ENCODE measurements at places on chromosomes 7 and 10.

- no peak for DNase-seq
Measured at GRCh38 chr7:133053321-133053891, 28.5 kb downstream of the CHCHD3 start.

GRCh38 chr7:149669121-149669818 lies 104.1 kb downstream of the ZNF467 start:
- DNase-seq: no peak

GRCh38 chr10:20957744-20958143 lies 60.6 kb upstream of the NEBL start:
- DNase-seq: no peak

DNA sequence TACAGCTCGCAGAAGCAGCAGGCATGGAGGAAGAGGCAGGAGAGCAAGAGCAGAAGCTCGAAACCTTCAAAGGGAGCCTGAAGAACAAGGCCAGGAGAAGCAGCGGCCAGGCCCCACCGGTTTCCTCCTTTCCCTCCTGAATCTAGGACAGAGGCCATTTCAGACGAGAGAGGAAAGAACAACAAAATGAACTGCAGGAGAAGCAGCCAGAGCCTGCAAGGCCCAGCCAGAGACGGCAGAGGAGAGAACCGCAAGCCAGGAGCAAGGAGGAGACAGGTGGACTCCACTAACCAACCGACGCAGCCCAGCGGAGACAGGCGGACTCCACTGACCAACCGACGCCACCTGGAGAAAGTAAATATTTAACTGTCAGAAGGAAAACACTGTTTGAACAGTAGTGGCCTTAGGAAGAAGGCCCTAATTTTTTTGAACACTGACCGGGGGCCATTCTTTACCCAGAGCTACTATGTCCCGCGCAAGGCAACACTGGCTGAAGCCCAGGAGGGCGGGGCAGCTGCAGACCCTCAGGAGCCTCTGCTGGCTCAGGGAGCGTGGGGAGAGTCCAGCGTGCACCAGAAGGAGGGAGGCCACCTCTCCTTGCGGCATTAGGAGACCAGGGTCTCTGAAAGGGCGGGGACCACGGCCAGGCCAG lies 559.2 kb downstream of the PTPRN2 start:
- no peak for DNase-seq

GRCh38 chr7:4210821-4211220 lies 471.3 kb upstream of the FOXK1 start:
- DNase-seq: no peak

DNA sequence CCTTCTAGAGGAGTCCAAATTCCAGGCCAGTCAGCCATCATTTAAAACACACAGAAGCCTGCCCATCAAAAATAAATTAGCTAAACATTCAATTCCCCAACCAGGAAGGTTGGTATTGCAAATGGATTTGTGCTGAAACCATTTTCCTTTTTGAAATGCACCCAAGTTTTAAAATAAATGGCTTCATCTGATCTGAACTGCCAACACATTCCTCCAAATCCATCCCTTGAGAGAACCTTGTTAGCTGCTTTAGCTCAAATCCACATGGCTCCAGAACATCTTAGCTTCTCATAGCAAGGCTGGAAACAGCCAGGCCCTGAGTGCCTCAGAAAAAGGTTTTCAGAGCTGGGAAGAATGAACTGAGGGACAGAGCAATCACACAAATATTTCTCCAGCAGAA lies 306.3 kb downstream of the FZD1 start:
- no peak for DNase-seq

DNA sequence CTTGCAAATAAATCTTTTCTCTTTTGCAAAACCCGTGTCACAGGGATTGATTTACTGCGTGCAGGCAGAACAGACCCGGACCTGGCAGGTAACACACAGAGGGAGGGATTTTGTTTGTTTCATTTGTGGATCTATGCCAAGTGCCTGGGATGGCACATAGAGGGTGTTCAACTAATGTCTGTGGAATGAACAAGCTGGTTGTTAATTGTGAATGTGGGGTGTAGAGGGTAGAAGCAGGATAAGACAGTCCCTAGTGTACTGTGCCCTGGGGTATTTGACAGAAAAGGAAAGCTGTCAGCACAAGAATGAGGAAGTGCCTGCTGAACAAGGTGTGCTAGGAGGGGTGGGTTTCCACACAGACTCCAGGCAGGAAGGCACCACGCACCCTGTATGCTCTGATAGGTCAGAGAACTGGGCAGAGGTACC lies 331.8 kb downstream of the CALN1 start:
- DNase-seq: no peak

DNA sequence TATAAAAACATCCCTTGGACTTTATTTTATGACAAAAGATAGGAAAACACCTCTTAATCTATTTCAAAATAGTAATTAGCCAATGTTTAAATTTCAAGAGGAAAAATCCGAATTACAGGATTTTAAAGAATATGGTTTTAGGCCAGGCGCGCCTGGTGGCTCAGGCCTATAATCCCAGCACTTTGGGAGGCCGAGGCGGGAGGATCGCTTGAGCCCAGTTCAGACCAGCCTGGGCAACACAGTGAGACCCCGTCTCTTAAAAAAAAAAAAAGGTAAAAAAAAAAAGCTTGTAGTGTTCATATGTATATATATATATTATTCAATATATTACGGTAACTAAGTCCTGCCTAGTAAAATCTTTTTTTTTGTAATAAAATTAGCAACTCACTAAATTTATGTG lies 1.4 kb downstream of the BNIP3 start:
- no peak for DNase-seq

DNA sequence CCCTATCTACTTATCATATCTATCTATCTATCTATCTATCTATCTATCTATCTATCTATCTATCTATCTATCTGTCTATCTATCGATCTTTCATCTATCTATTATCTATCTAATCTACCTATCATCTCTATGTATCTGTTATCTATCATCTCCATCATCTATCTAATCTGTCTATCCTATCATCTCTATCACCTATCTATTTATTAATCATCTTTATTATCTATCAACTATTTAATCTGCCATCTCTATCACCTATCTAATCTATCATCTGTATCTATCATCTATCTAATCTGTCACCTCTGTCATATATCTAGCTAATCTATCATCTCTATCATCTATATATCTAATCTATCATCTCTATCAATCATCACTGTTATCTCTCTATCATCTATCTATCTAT lies 736.3 kb downstream of the TYW1 start:
- DNase-seq: no peak

DNA sequence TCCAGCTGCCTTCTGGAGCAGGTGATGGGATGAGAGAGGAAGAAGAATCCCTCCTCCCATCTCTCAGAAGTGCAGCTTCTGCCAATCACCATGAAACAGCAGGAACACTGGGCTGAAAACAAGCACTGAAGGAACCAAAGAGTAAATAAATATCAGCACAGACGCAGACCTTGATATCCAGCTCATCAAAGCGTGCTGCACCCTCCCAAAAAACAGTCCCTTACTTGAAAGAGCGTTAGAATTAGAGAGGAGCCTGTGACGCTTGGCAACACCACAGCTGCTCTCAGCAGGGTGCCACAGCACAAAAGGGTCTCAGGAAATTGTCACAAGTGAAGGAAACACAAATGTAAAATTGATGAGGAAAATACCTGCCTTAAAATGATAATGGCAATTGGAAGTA lies 39.5 kb downstream of the KLF6 start:
- DNase-seq: no peak

DNA sequence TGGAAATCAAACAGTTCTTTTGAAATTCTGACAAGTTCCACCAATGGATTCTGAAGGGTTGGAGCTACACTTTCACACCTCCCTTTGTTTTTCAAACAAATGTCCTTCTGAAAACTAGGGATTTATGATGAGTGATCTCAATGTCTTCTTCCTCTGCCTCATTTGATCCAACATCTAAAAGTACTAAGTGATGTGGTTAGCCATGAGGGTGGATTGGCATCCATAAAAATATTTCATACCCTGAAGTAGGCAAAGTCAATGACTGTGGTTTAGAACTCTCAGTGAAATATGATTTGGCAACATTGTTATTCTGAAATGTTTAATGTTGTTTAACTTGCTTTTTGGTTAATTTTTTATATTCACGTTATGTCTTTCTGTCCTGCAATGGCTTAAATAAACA lies 136.9 kb downstream of the MBL2 start:
- DNase-seq: no peak

DNA sequence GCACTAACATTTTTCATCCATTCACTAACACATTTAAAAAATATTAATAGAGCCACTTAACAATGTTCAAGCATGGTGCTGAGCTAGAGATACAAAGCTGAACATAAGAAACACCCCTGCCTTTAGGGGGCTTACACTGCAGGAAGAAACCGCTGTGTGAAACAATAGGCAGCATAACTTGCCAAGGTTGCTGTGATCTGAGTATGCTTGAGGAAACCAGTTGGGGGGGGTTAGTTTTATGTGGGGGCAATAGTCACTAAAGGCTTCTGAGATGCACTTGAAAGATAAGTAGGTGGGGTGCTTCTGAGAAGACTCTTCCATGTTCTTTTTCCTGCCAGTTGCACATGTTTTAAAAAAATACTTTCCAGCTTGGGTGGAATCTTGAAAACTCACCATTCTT lies 2.8 kb downstream of the RBM17 start:
- no peak for DNase-seq

DNA sequence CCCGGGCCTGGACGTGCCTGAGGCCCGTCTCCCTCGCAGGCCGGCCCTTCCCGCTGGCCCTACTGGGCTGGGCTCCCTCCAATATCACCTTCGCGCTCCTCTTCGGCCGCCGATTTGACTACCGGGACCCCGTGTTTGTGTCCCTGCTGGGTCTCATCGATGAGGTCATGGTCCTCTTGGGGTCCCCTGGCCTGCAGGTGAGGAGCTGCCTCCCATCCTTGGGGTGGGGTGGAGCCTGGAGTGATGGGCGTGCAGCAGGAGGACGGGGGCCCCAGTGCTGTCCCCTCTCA lies 2.1 kb downstream of the CYP2W1 start:
- DNase-seq: no peak

- DNase-seq: no peak
Measured at GRCh38 chr10:51080311-51081006, 6.2 kb downstream of the PRKG1 start.

GRCh38 chr7:80623503-80624252 lies 14.8 kb upstream of the CD36 start:
- no peak for DNase-seq

GRCh38 chr10:9390516-9390915 lies 1336.0 kb downstream of the GATA3 start:
- DNase-seq: no peak

DNA sequence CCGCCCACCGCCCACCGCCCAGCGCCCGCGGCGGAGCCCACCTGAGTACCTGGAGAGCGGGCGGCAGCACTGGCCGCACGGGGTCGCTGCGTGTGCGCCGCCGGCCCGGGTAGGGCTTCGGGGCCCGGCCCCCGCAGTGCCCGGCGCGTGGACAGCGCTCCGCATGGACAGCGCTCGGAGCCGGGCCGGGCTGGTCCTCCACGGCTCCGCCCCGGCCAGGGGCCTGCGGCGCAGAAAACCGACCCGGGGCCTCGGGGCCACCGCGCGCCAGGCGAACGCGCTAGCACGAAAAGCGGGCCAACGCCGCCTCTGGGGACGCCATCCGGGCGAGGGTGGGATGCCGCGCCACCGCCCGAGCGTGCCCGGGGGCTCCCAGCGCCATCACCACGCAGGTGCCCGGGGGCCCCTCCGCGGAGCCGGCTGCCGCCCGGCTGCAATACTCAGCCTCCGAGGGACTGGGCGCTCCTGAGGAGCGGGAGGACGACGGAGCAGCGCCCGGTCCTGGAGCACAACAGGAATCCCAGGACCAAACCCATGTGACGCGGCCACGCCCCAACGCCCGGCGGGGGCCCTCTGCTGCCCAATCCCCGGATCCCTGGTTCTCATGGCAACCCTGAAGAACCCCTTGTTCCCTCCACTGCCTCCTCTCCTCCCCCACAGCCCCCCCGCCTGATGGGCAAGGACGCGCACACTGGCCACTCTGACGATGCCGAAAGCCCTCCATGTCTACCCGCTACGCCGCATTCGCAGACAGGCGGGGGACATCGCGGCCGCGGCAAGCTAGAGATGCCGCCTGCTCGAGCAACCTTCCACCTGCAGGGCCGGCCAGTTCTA lies at the start of gene GRB10:
Gene GRB10, minus strand, starts transcription at position 522 of the 834 bp plus-strand sequence. CDS start 50,574 bp downstream, outside the sequence.
- no peak for DNase-seq

DNA sequence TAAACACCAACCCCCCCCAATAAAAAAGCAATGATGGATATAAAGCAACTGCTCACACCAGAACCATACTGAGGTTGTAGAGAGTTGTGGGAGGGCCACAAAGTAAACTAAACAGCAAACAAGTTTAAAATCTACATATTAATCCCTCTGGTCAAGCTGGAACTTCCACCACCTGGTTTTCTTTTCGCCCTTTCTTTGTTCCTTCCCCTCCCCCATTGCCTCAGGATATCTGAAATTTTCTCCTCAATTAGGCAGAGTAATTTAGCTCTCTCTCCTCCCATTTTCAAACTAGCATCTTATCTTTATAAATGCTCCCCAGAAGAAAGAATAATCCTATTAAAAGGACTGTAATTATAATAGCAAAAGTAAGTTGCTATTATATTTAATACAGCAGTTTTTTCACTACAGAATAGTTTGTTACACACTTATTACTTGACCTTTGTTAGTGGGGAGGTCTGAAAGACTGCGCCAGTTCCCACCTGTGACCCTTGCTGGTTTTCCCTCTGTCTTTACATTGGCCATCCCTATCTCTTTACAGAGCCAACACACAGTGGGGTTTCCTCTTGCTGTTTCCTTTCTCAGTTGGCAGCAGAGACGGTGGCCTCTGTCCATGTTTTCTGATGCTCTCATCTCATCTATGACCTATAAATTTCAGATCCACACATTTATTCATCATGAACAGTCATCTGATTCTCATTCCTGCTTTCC lies 235.4 kb downstream of the RNLS start:
- DNase-seq: no peak

- no peak for DNase-seq
Measured at GRCh38 chr10:127904311-127905000, 2.4 kb upstream of the PTPRE start.

DNA sequence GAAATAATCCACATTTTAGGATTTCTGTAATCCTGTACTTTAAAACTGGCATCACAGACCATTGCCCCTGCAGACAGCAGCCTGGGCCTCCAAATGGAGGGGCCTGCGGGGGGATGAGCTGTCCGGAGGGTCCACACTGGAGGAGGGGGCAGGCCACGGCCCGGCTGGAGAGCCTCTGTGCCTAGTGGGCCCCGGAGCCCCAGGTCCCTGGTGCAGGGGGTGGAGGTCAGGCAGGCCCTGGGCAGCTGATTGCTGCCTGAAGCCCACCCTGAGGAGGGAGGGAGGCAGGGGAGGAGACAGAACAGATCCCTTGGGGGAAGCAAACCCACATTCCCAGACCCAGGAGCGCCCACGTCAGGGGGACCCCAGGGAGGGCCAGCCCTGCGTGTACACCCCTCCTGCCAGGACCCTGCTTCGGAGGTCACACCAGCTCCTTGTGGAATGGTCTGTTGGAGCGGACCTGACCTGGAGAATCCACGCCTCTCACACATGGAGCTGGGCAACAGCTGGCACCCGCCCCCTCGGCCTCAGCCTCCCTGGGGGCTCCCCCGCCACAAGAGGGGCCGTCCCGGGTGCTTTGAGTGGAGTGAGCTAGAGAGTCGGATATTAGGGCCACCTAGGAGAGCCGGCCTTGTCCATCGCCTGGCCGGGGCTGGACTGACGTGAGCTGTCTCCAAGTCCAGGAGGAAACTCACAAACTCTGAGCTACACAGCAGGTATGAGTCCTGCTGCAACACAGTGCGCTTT lies 12.2 kb upstream of the FAM20C start:
- DNase-seq: no peak

GRCh38 chr7:41189866-41190265 lies 513.0 kb downstream of the INHBA start:
- DNase-seq: no peak
